ENCODE measurements at places on chromosomes 6 and 20.

DNA sequence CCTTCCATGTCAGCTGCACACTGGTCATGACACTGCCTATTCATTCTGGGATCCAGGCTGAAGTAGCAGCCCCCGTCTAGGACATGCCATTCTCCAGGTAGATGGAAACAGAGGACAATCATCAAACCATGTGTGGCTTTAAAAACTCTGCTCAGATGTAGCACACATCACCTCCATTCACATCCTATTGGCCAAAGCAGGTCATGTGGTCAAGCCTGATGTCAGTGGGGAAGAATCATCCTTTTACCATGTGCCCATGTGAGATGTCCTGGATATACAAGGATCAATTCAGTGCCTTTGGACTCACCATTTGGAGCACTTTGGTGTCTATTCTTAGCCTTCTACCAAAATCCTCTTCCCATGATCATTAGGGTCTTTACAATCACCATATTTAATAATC lies 99.5 kb downstream of the CDC5L start:
- DNase-seq, result no peak

- peak; percentile 1 for DNase-seq
Measured at GRCh38 chr6:160667639-160668481, 3.8 kb upstream of the LPA start.

- DNase-seq, result no peak
Measured at GRCh38 chr6:31441365-31442267, 38.2 kb downstream of the MICA start.

DNA sequence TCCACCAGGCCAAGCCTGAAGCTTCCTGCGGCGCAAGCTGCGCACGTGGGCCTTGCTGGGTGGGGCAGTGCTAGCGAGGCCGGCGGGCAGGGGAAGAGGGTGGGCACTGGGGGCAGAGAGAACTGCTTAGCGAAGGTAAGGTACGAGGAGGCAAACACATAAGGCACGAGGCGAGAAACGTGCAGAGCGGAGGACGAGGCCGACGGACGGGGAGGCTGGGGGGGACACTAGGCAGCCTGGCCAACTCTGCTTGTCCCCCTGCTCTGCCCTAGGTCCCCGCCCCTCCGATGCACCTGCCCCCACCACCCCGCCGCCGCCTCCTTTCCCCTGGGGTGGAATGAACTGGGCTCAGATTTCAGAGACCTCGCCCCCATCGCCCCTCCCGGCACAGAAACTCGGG lies 2.1 kb downstream of the HLA-DQB1 start:
- no peak for DNase-seq

GRCh38 chr6:144349690-144350527 lies 64.8 kb downstream of the UTRN start:
- peak; percentile 60 for DNase-seq
